Stimulated activated CD4-positive, alpha-beta T cell treated with anti-CD3 and anti-CD28 coated beads, Interleukin-2, amount 100 ng/mL, for 24 hours (primary cell): ENCODE measurements at places on chromosomes 5 and 9.
A peak's percentile ranks its signal among the peaks of the same experiment; 100 is the strongest.

- DNase-seq: no peak
These were observed 131.8 kb upstream of the SLC12A2 start for GRCh38 chr5:127951791-127952190.

- no peak for DNase-seq
These were observed 71.8 kb downstream of the RAPGEF1 start for GRCh38 chr9:131668057-131668438.

GRCh38 chr9:107172979-107173347, 110.1 kb upstream of the RAD23B start:
- DNase-seq: no peak

GRCh38 chr5:36528588-36528987, 77.8 kb upstream of the SLC1A3 start:
- no peak for DNase-seq

GRCh38 chr5:76388791-76389512, 14.1 kb upstream of the IQGAP2 start:
- DNase-seq: no peak

GRCh38 chr9:36892279-36892678, 141.8 kb downstream of the PAX5 start:
- no peak for DNase-seq

DNA sequence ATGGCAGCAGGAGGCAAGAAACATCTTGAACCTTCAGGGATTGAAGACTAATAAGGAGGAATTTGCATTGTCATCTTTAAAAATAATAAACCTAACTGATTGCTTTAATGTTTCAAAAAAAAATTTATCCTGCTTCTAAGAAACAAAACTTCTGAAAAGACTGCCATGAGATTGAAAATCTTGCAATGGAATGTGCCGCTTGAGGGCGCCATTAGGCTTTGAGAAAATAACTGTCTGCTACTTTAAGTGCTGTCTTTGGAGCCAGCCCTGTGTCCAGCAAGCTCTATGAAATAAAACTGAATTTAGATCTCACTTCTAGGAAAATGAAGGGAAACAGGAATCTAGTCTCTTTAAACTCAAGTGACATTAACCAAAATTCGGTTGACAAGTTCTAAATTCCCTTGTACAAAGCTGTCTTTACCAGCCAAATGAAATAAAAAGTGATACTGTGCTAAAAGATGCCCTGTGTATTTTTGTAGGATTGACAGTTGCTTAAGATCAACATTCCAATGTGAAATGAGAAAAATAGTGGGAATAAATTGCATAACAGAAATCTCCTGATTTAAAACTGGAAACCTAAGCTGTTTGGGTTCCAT, 79.4 kb downstream of the ESM1 start:
- peak; percentile 79 for DNase-seq

GRCh38 chr5:85931220-85931619, 686.5 kb upstream of the COX7C start:
- DNase-seq: no peak

DNA sequence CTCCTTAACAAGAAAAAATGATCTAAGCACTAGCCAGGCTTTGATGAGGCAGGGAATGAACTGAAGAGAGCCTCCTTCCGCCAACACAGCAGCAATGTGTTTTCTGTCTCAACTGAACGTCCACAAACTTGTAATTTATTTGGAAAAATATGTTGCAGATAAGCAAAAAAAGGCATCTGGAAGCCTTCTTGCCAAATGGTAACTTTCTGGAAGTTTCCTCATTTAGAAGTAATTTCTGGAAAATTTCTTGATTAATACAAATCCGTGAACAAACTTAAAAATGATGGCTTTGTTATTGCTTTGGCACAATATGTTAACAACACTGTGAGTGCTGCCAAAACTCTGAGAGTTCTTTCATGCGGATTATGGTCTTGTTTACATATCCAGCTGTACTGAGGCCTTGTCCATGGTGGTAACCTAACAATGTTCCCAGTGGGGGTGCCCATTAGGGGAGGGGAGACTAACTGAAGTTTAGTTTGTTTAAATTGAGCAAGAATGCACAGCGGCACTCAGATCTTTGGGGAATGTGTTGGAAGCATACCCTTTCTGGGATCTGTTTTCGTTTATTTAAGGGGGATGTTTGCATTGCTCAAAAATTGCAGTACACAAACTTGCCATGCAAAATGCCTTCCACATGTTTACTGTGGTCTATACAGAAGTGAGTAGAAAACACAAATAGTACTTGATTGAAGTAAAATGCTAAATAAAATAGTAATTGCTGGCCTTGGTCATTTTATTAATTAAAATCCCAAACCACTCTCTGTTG, 334.7 kb downstream of the NR2F1-AS1 start:
- no peak for DNase-seq

GRCh38 chr9:113919382-113919781, 43.3 kb downstream of the ZNF618 start:
- no peak for DNase-seq

DNA sequence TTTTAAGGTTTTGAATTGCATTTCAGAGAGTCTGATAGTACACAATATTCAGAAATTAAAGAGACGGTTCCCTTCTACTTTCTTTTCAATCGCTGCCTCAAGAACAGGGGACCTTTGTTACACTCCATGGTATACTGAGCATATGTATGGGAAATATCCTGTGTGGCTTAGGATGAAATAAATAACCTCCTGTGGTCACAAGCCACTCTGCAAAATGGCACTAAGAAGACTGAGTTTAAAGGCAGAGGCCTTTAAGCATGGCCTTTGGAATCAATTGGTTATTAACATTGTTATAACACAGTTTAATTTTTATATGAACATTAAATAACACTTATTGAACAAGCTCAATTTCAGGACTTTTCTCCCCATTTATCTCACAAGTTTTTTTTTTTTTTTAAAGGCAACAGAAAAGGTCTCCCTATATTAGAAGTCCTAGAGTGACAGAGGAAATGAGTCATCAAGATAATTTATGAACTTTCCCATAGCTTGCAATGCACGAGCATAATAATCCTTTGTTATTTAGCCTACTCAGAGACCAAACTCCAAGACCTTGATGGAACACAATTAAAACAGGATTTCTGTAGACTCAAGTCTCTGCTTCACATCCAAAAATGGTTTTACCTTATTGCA, 341.9 kb downstream of the TMEM167A start:
- DNase-seq: no peak

- DNase-seq: no peak
These were observed 164.1 kb upstream of the MPDZ start for GRCh38 chr9:13443346-13444244.

DNA sequence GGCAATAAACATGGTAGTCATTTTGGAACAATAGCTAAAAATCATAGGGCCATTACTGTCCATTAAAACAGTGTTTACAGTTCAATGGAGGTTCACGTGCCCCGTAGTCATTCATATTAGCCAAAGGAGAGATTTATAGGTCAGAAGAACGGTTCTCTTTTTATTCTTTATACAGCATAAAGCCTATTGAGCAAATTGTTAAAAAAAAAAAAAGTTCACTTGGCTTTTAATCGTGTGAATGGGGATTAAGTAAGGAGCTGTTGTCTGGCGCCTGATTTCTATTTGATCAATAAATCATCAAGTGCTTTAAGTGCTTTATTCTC, 69.1 kb upstream of the TBCA start:
- DNase-seq: no peak

GRCh38 chr5:6547498-6547897, 85.3 kb downstream of the NSUN2 start:
- no peak for DNase-seq

GRCh38 chr9:134638502-134639090, 3.0 kb upstream of the COL5A1 start:
- DNase-seq: no peak

- no peak for DNase-seq
These were observed 106.2 kb upstream of the FCN2 start for GRCh38 chr9:134774410-134774809.

DNA sequence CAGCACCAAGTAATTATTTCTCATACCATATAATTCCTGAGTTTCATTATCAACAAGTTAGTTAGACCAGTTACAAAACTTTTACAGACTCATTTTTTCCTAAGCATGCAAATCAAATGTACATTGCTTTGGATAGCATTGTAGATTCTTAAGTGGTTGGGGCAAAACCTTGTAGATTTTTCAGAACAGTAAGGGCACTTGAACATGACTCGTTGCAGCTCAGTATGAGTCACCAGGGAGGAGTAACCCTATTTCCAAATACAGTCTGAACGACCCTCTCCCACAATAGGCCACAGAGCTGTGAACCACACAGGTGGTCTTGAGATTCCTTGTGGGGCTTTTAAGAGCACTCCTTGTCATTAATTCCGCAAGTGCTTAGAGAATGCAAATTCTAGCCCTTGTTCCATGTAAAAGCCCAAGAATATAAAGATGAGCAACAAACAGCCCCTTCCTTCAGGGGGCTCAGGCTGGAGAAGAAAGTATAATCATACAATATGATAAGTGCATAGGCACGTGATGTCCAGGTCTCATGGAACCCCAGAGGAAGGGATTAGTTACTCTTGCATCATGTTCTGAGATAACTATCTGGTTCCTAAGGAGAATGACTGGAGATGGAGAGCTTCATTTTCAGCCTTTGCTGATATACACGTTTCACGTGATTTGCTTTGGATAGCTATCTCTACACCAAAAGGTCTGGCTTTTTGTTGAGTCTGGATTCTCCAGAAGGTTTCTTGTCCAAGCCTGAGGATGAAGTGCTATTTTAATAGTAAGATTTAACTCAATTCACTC, 295.7 kb downstream of the KCNN2 start:
- no peak for DNase-seq

GRCh38 chr5:164301708-164302107, 796.3 kb downstream of the MAT2B start:
- DNase-seq: no peak

DNA sequence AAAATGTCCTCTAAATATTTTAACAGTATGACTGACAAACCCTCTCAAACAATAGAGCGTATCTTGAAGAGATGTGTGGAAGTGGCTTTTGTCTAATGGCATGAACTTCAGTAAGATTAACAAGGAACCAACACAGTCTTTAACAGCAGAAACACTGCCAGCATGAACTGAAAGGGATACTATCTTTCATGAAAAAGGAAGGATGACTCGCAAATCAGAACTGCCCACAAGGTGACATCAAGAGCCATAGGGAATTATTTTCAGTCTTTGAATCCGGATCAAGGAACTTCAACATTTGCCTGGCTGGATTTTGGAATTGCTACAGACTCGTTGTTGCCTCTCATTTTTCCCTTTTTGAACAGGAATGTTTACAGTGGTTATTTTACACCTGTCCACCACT, 5.1 kb upstream of the HEXB start:
- no peak for DNase-seq

- DNase-seq: no peak
These were observed 128.1 kb upstream of the LMX1B start for GRCh38 chr9:126485662-126486061.

DNA sequence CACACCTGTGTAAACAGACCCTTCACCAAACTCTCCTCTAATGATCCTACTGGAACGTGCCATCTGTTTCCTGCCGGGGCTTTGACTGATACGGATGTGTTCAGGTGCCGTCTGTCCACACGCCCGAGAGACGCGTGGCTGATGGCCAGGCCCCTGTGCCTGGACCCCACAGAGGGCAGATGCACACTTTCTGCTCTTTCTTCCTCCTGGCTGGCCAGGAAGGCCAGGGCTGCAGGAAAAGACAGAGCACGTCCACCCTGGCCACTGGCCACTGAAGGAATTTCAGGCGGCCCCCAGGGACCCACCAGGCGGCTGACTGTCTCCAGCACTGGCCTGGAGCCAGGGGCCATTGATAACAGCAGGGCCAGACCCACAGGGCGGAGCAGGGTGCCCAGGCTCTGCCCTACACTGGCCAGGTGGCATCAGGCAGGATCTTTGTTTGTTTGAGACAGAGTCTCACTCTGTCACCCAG, 3.6 kb upstream of the ENG start:
- DNase-seq: no peak

DNA sequence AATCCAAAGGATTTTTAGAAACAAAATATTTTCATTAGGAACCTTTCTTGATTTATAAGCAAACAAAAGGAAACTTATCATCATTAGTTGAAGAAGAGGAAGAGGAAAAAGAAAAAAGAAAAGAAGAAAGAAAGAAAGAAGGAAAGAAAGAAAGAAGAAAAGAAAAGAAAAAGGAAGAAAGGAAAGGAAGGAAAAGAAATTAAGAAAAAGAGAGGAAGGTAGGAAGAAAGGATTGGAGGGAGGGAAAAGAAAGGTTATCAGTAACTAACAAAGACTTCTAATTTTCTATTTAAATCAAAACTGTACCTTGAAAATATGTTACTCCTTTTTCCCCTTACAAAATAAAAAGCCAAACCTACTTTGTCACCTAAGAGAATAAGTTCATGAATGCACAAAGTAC, 10.0 kb downstream of the EBF1 start:
- DNase-seq: no peak

DNA sequence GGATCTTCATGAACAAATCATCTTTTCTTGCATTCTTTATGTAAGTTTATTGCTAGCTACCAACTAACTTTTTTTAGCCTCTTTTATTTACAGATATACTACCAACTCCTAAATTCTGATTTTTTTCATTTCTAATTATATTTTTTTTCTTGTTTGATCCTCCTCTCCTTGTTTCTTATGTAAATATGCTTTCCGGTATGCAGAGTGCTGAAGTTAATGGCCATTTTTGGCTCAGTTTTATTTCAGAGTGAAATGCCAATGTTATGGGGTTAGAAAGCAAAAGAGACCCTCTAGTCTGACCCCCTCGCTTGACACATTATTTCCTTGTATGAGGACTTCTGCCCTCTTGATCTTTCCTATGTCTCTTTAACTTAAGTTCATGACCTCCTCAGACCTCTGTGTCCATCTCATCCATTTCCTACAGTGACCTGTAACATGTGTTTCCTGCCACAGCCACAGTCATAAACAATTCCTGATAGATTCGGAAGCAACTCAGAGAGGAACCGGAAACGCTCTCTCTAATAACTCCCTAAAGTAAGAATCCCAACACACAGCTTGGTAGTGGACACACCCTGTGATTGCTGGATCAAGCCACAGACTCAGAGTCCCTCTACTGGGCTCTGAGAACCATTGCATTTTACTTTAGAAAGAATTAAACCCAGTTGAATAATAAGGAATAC, 42.9 kb upstream of the AFAP1L1 start:
- DNase-seq: no peak

- DNase-seq: no peak
These were observed 138.8 kb downstream of the PCSK1 start for GRCh38 chr5:96293966-96294883.

GRCh38 chr5:74342948-74343682, 297.4 kb downstream of the ENC1 start:
- no peak for DNase-seq

DNA sequence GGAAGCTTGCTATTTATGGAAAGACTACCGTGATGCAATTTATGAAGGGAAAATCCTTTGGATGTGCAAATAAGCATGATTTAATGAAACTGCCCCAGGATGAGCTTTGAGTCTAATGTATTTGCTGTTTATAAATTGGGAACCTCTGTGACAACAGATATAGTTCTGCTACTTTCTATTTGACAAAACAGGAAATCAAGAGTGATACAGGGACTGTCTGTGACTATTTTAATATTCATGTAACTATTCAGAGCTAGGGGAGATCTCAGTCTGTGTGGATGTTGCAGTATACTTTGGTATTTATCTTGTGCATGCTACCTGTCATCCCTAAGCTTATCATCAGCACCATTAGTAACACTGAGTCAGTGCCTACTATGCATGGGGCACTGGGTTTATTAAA, 132.1 kb downstream of the PDZD2 start:
- no peak for DNase-seq
